ENCODE measurements at places on chromosomes 4 and X. TPM values are rescaled to one million over a fixed set of nuclear protein-coding genes. Genes with fewer than 3 reads are reported as not detected.
A peak's percentile ranks its signal among the peaks of the same experiment; 100 is the strongest.

BTK gene
- 2.2 TPM for polyA plus RNA-seq

GRCh38 chrX:47634871-47635575 lies 5.3 kb upstream of the CFP start:
- DNase-seq = no peak

EFHC2 gene
- 0.29 TPM for polyA plus RNA-seq

DNA sequence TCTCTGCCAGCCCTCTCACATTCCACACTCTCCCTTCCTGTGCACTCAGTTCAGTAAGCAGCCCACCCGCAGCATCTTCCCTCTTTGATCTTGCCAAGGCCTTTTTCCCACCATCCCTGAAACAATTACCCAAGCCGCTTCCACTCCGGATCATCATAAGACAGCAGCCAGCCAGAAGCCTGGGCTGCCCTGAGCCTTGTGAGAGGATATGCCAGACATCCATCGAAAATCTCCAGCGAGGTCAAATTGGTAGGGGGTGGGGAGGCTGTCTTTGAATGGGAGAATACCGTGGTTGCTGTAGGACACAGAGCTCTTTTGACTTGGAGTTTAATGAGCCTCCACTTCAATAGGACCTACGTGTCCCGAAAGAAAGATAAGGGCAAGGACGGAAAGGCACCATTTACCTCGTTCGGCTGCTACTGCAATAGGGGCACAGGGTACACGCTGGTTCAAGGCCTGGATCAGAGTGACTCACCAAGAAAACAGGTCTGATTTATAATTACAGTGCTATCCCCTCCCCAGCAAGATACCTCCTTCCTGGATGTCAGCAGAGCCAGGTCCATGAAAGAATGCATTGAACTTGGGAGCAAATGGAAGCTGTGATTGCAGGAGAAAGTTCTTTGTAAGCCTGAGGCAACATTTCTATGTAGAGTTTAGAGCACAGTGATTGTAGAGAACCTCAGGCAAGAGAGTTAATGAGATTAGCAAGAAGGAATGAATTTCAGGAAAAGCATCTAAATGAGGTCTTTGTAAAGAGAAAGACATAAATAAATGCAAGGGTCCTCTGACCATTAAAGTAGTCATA lies 39.5 kb downstream of the AMOT start:
- no peak for DNase-seq

DNA sequence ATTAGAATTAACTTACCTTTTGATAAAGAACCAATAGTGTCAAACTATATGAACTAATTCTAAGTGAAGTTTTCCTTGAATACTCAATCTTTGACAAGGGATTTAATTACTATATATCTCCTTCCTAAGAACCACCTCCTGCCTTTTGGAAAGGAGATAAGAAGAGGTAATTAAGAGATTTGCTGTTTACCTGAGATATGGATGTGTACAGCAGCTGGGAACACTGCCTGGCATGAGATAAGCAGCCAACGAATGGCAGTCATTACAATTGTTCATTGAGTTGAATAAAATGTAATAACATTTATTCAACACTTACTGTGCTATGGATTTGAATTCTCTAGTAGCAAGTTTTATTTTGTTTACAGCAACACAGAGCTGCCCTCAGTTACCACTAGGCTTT lies 407.1 kb downstream of the SPOCK3 start:
- no peak for DNase-seq

FREM3 gene
- 0.05 TPM for polyA plus RNA-seq

ENPEP gene
- polyA plus RNA-seq = 20.9 TPM

- no peak for DNase-seq
These were observed 32.3 kb downstream of the MCUB start for GRCh38 chr4:109592367-109592766.

SSX3 gene
- polyA plus RNA-seq = not detected

DNA sequence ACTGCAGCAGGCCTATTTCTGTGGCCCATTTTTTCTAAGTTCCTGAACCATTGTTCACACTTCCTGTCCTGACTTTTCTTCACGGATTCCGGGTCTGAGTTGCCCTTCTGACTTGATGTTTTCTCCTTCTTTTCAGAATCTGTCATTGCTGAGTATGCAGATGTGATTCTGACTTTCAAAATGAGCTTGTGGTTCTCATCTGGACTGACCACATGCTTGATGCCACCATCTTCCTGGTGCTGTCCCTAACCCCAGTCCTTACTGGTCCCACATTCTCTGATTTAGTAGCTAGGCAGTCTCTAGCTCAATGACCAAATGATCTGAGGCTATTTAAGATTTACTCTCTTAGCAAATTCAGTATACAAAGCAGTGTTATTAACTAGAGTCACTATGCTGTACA lies 822.3 kb upstream of the TENM3 start:
- no peak for DNase-seq

DNA sequence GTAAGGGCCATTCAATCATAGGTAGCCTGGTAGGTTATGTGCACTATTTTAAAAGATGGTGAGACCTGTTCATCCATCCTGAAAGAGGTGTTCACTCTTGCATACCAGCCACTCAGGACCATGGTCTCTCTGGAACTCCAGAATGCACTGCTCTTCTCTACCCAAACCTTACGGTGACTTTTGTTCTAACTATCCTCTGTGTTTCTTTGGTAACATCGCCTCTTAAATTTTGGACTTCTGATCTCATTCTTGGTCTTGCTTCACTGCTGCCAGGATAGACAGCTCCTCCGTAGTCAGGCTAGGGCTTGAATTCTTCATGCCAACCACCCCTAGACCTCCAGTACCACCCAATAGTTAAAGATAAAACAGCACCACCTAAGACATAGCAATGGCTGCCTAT lies 346.3 kb upstream of the GALNT7 start:
- DNase-seq = no peak

DNA sequence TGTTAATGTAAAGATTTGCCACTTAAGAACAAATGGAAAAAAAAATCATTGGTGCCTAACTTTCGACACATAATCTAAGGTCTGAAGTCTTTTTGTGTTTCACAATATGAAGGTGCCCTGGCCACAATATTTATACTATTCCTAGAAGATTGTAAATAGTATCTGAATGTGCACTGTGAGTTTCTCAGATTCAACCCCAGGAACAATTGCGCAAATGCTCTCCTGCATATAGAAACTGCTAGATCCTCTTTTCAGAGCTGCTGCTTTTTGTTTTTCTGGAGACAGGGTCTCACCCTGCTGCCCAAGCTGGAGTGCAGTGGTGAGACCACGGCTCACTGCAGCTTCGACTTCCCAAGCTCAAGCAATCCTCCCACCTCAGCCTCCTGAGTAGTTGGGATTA lies 480.1 kb upstream of the FTHL17 start:
- no peak for DNase-seq

- DNase-seq = no peak
These were observed 9.5 kb upstream of the ANKRD50 start for GRCh38 chr4:124722071-124722470.

DNA sequence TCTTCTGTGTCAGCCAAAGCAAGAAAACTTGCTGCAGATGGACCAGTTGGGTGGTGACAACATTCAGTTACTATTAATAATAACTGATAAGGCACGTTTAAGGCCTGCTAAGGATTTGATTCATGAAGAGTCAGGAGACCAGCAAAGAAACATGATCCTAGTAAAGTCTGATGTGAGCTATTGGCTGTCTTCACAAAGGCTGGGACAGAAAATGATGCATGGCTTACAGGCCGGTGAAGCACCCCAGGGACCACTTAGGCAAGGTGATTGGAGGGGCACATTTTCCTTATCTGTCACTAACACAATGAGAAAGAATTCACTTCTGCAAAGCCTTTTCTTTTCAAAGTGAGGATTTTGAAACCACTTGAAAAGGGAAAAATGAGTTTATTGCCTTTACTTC lies 65.4 kb upstream of the TRPC3 start:
- DNase-seq = no peak

POLN gene
- polyA plus RNA-seq = 2.0 TPM

DNA sequence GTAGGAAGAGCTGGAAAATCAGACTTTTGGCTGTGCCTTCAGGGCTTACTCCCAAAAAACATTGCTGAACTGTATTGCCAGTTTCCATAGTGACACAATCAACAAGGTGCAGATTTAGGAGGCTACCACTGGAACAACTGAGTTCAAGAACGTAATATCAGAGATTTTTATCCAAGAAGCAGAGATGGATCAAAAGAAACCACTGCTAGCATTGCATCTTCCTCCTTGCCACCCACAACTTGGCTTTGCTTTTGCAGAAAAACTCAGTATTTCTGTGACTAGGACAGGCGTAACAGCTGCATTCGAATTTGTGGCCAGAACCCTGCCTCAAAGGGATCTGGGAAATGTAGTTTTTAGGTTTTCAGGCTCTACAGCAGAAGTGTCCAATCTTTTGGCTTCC lies 27.8 kb upstream of the WDFY3 start:
- peak; percentile 95 for DNase-seq

- no peak for DNase-seq
These were observed 94.3 kb upstream of the AFAP1 start for GRCh38 chr4:8033829-8034528.

DNA sequence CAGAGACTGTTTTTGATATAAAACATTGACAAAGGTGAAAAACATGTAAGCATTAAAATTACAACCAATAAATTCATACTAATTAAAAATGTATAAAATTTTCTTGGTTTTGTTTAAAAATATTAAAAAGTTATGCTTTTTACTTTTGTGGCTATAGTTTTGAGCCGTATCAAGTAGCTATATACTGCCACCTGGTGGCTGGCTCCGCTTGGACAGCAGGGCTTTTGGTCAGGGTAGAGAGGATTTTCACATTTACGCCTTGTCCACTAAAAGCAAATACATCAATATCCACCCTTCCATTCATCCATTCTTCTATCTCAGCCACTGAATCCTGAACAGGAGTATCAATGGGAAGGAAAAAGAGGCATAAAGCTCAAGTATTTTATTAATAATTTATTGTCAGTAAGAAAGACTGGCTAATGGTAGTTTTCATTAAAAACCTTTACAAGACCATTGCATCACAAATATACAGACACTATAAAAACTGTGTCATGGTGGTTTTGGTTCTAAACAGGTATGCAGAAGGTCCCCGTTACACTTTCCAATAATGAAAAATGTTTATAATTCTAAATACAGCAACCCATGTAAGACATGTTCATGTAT lies 32.1 kb upstream of the MTNR1A start:
- peak; percentile 72 for DNase-seq

DNA sequence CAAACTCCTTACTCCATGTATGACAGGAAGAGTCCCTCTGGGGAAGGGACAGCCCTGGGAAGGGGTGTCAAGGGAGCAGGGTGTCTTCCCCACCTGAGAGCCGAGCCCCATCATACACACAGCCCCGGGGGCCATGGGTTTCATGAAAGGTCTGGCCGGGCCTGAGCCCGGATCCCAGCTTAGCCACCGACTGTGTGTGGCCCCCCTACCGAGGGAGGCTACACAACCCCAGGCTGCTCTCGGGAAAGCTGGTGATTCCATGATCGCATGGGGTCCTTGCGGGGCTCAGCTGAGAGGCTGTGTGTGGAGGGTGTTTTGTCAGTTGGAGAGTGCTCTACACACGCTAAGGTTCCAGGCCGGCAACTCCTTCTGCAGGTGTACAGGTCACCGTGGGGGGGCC lies 55.6 kb downstream of the SORCS2 start:
- DNase-seq = no peak

XPNPEP2 gene
- polyA plus RNA-seq = 3.0 TPM

DNA sequence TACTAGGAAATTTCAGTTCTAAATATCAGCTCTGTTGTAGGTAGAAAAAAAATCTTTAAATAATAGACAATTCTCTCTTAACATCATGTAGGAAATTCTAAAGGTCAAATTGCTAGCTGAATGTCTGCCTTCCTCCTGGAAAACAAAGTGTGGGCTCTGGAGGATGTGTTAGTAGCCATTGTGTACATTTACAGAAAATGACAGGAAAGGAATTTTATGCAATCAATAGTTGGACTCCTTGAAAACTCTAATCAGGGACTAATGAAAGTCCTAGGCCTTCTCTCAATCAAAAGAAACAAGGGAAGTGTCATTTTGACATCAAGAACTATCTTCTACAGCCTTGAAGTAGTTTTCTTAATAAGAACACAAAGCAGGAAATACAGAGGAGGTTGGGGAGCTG lies 174.6 kb downstream of the ANKRD50 start:
- no peak for DNase-seq

- DNase-seq = no peak
These were observed 247.6 kb upstream of the CNKSR2 start for GRCh38 chrX:21126661-21127060.

DNA sequence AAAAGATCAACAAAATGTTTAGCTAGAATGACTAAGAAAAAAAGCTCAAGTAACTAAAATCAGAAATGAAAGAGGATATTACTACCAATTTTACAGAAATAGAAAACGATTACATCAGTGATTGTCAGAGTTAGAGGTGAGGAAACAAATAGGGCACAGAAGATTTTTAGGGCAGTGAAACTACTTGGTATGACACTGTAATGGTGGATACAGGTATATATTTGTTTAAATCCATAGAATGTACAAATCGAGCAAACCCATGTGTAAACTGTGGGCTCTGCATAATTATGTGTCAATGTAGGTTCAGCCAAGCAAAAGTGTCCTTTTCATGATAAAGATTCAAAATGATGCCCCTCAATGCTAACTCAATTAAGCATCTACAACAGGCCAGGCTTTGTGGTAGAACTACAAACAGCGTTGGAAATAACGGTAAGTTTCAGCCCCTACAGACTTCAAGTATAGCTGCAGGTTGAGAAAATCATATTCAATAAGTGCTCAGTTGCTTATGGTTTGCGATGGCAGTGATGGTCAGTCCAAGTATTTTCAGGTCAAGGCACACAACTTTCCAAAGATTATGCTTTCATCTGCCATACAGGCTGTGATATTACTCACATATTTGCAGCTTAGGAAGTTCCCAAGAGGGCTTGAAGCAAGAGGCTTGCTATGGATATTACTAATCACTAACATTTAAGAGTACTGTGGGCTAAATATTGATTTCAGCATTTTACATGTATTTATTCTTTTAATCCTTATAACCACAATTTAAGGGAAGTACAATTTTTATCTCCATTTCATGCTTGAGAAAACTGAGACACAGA lies 158.6 kb downstream of the TET2 start:
- no peak for DNase-seq

DNA sequence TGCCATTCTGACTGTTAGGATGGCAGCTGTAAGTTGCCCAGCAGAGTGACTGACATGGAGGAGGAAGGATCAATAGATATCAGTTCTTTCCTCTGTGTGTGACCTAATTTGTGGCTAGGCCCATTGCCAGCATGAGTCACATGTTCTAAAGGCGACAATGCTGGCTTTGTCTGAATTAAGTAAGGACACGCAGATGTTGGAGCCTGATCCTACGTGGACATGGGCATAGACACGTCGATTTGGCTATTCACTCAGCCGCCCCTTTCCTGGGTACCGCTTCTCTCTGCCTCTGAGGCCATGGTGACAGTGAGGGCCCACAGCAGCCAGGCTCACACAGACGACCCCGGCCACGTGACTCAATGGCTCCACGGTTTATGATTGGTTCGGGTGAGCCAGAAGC lies 16.3 kb downstream of the PROM1 start:
- DNase-seq = peak; percentile 41

GAGE2A gene
- not detected for polyA plus RNA-seq

PUDP gene
- polyA plus RNA-seq = 32.2 TPM

DNA sequence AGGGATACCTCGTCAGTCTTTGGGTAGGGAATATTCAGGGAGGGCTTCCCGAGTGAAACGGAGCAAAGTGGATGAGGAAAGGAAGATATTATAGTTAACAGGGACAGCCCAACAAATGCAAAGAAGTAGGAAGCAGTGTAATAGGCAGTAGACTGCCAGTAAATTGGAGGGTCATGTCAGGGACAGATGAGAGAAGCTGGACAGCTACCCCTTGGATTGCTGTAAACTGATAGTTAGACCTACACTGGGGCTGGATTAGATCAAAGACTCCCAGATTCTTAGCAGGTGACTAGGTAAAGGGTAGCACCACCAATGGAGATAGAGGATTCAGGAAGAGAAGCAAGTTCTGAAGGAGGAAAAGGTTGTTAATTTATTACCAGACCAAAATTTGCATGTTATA lies 48.0 kb downstream of the NPNT start:
- no peak for DNase-seq

EREG gene
- polyA plus RNA-seq = 0.08 TPM
